HepG2 (cell line): ENCODE measurements at places on chromosomes 3 and 15. TPM values are rescaled to one million over a fixed set of nuclear protein-coding genes. Genes with fewer than 3 reads are reported as not detected.

DNA sequence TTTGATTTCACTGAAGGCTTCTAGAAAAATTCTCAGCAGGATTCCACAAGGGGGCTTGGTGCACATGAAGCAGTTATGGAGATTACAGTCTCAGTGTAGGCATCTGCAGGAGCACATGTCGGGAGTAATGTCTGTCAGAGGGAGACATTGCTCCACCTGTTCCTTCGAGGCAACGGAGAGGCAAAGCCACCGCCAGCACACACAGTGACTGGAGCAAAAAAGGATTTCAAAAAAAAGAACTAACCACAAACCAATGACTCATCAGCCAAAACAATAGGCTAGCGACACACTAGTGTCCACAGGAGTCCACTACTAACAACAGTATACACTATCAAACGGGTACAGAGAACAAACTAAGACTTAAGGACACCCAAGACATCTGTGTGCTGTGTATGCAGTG, 68.9 kb downstream of the NPTN start:
- H3K27me3 ChIP-seq: no peaks in the 10 kb centered on the region
- DNase-seq: no peak
- H3K36me3 ChIP-seq: peaks cover 25% of the 10 kb centered on the region
- H3K4me1 ChIP-seq: no peaks in the 10 kb centered on the region

- H3K36me3 ChIP-seq: no peaks in the 10 kb centered on the region
- H3K27ac ChIP-seq: no peak within 1 kb of the TSS
- no peak for DNase-seq
These were observed at the start of gene RARRES1 for GRCh38 chr3:158731938-158732855. Gene RARRES1 (minus strand): TSS chr3:158732457. CDS start chr3:158732415, 42 bp downstream.

DNA sequence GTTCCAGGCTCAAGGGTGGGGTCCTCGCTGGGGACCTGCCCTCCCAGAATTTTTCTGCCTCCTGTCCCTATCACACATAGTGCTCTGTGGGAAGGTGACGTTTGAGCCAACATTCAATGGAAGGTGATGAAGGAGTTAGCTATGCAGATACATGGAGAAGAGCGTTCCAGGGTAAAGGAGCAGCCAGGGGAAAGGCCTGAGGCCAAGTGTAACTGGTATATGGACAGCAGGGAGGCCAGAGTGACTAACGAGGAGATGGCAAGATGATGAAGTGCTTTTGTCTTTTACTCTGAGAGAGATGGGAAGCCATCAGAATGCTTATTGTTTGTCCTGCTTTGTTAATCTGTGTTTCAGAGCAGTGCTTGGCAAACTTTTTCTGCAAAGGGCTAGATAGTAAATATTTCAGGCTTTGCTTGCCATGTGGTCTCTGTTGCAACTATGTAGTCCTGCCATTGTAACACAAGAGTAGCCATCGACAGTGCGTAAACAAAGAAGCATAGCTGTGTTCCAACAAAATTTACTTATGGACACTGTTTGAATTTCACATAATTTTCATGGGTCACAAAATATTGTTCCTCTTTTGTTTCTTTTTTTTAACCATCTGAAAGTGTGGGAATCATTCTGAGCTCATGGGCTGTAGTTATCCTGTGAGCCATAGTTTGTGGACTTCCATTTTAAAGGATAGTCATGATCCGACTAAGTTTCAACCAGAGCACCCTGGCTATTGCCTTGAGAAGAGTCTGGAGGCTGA, 25.8 kb upstream of the PIAS1 start:
- H3K36me3 ChIP-seq: no peaks in the 10 kb centered on the region
- no peak overlapping the region for H3K27ac ChIP-seq
- H3K4me1 ChIP-seq: peaks cover 45% of the 10 kb centered on the region
- no peak overlapping the region for H3K4me3 ChIP-seq

The WDR93 gene
- total RNA-seq: not detected in 2 replicates

The NANOGP8 gene
- total RNA-seq: 0.25 and 0.27 TPM in 2 replicates
